ENCODE measurements at places on chromosomes 12 and 14.

DNA sequence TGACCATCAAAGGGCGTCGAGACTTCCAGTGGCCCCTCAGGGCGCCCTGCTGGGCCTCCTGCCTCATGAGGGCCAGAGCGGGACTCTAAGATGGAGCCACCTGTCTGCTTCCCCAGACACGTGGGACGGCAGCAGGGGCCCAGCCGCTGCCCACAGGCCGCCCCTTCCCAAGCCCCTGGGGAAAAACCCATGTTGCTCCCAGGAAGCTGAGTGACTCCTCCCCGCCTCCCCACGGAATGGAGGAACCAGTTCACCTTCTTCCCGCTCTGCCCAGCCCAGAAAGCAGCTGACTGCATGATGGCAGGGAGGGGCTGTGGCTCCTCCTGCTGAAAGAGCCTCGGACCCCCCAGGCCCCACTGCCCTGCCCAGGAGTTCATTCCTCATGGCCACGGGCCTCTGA lies 14.9 kb downstream of the RAB35 start:
- no peak for DNase-seq

- DNase-seq, result no peak
These were observed 721.3 kb upstream of the USP15 start for GRCh38 chr12:61538951-61539350.

GRCh38 chr12:98109266-98109665 lies 406.1 kb upstream of the TMPO start:
- DNase-seq, result no peak

- no peak for DNase-seq
These were observed 1178.0 kb downstream of the VRK1 start for GRCh38 chr14:97975216-97975615.

- no peak for DNase-seq
These were observed 119.3 kb downstream of the SOX5 start for GRCh38 chr12:23830210-23830609.

DNA sequence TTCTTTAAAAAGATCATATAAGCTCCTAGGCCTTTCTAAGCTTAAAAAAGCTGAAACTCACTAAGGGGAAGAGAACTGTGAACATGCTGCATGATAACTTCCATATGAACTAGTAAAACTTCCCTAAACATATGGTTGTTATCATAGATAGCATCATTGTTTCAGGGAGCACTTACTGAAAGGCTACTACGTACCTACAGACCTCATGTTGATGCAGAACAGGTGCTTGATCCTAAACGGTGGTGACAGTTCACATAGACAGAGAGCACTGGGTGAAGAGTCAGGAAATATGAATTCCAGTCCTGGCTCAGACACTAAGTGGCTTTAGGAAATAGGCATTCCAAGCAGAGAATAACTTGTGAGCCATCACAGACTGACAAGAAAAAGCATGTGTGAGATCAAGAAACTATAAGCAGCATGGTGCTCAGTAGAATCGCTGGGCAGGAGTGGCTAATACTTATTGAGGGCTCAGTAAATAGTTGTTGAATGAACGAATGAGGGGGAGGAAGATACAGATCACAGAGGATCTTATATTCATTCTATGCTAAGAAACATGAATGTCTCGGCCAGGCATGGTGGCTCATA lies 78.4 kb upstream of the NUDT4 start:
- DNase-seq, result no peak

- DNase-seq, result no peak
These were observed 1589.7 kb upstream of the FLRT2 start for GRCh38 chr14:83940253-83940652.

DNA sequence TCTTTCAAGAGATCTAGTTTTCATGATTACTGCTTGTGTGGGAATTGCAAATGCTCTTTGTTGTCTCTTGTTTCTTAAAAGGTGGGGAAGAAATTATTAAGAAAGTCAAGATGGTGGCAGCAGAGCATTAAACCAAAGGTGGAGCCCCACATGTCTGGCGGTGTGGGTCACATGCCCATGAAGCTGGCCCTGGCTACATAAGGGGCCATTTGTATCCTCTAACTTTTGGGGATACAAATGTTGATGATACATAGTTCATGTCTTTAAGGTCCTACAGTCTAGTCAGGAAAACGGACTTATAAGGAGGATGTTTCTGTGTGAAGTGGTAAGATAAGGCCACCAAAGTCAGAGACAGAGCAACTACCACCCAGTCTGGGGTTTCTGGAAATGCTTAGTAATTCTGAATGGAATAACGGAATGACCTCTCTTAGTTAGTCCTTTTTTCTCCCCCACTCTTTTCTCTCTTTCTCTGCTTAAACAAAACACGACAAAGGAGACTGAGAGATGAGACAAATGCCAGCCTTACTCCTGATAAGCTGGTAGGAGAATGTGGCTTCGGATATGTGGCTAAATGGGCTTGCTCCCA lies 39.9 kb upstream of the PTHLH start:
- no peak for DNase-seq

DNA sequence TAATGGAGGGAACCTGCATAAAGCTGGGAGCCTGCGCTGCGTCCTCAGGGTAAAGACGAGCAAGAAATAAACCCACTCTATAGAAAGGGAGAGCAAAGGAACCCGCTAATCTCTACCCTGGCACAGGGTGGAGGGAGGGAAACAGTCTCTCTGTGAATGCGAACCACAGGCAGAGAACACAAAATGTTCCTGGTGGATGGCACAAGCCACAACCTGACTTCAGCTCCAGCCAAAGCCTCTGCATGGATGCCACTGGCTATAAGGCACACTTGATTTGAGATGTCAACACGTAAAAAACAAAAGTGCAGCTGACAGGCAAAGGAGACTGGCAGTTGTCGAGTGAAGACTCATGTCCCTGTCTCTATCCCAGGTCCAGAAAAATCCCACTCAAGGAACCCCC lies 32.4 kb downstream of the CHGA start:
- no peak for DNase-seq

- DNase-seq, result no peak
These were observed 100.5 kb downstream of the PPM1H start for GRCh38 chr12:62834406-62834805.

GRCh38 chr12:101880769-101881168 lies 3.4 kb downstream of the DRAM1 start:
- DNase-seq, result no peak

- no peak for DNase-seq
These were observed 1.9 kb upstream of the ATP5MC2 start for GRCh38 chr12:53677800-53678148.

DNA sequence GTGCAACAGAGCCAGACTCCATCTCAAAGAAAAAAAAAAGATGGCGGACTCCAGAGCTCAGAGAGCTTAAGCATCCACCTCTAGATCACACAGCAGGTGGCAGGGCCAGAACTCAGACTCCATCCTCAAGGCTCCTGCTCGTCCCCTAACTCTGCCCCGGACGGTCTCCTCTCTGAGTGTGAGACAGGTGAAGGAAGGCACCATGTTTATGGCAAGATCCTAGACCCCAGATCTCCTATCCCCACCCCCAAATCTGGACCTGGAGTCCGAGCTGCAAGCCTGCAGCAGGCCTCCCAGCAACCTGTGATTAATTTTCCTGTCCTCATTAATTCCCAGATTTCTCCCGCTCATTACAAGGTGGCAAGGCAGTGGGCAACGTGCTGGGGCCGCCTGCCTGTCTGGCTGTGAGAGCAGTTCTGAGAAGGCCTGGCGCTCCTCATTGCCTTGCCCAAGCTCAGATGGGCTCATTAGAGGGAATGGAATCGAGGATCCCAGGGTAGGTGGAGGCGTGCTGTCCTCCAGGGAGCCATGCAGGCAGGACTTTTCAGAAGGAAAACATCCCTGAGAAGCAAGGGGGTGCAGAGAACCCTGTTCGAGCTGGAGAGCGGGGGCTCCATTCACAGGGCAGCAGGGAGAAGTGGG lies 296.6 kb upstream of the RTL1 start:
- DNase-seq, result no peak

GRCh38 chr12:119544765-119545625 lies 48.6 kb upstream of the TMEM233 start:
- DNase-seq, result peak; percentile 81

DNA sequence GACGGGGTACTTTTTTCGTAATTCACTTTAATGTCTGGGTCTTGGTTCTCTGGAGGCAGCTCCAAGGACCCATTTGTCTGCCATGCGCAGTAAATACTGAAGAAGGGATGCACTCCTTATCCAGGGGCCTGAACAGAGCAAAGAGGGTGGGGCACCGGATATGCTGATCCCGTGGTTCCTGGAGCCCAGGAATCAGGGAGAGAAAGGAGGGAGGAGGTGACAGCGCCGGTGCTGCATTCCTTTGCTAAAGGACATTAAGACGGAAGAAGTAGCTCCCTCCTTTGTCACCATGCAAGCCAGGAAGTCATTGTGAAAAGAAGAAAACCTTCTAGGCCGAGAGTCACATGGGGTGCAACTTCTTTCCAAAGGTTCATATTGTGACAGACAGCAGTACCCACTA lies 1057.7 kb downstream of the VRK1 start:
- no peak for DNase-seq

DNA sequence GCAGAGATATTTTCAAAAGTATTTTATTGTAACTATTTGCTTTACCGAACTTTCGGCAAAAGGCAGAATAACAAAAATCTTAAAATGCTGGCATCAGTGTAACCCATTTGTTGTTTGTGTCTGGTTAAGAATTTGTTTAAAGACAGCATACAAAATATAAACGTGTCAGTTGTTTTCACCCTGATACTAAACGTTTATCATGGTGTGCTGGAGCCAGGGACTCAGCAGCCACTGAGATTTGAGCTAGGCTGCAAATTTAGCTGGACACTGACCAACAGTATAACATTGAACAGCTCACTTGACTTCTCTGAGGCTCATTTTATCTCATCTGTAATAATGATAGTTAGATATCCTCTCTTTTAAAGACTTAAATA lies 183.7 kb downstream of the TMTC3 start:
- no peak for DNase-seq

- DNase-seq, result no peak
These were observed 7.1 kb downstream of the PTHLH start for GRCh38 chr12:27965411-27965810.

- DNase-seq, result no peak
These were observed 50.5 kb upstream of the PWP1 start for GRCh38 chr12:107635139-107635538.

GRCh38 chr12:42410340-42410739 lies 84.4 kb downstream of the PPHLN1 start:
- no peak for DNase-seq

DNA sequence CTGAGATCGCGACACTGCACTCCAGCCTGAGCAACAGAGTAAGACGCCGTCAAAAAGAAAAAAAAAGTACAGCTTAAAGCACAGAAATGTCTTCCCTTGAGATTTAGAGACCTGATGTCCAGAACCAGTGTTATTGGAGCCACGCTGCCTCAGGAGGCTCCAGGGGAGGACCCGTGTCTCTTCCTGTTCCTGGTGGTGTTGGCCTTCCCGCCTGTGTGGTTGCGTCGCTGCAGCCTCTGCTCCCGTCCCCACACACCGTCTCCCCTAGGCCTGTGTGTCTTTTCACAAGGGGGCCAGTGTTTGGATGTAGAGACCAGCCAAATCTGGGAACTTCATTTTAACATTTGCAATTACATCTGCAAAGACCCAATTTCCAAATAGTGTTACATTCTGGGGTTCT lies 8.6 kb upstream of the FBRSL1 start:
- DNase-seq, result no peak

GRCh38 chr14:61703342-61704129 lies 8.2 kb downstream of the HIF1A start:
- DNase-seq, result no peak

DNA sequence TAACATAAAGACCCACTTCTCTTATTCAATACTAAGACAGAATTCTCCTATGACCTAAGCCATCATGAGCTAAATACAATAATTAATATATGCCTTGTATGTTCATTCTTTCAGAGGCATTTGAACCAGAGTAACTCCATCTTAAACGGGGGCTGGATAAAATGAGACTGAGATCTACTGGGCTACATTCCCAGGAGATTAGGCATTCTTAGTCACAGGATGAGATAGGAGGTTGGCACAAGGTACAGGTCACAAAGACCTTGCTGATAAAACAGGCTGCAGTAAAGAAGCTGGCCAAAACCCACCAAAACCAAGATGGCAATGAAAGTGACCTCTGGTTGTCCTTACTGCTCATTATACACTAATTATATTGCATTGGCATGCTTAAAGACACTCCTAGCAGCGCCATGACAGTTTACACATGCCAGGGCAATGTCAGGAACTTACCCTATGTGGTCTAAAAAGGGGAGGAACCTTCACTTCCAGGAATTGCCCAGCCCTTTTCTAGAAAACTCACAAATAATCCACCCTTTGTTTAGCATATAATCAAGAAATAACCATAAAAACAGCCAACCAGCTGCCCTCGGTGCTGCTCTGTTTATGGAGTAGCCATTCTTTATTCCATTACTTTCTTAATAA lies 260.7 kb downstream of the SSPN start:
- DNase-seq, result no peak

GRCh38 chr12:131487388-131488124 lies 223.3 kb upstream of the SFSWAP start:
- DNase-seq, result no peak

DNA sequence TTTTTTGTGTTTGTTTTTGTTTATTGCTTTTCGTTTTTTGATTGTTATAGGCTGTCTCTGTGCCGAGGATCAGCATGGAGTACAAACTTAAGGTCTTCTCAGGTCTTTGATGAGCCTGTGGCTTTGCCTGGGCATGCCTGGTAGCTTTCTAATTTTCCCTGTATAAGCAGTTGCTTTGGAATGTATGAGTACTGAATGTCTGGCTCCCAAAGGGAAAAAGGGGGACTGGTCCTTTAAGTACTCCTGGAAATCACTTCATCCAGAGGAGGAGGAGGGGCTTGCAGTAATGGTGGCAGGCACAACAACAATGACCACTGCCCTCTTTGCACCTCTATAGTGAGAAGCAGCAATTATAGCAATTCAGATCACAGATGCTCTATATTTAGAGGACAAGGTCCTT lies 67.6 kb upstream of the TTC7B start:
- DNase-seq, result no peak

- no peak for DNase-seq
These were observed 258.1 kb downstream of the DPY19L2 start for GRCh38 chr12:63410197-63410596.

DNA sequence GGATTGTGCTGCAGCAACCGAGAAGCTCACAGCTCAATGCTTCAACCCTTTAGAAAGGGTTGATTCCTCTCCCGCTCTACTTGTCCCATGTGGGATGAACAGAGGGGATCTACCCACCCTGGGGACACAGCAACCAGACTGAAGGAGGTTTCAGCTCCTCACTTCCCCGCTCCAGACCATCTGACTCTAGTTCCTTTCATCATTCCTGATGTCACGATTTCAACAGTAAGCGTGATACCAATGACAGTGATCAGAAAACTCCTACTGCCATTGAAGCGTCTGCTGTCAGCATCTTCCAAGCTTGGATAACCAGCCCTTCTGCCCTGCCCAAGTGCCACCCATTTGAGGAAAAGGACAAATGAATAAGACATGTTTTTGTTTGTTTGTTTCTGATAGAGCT lies 14.3 kb downstream of the SERPINA1 start:
- no peak for DNase-seq

DNA sequence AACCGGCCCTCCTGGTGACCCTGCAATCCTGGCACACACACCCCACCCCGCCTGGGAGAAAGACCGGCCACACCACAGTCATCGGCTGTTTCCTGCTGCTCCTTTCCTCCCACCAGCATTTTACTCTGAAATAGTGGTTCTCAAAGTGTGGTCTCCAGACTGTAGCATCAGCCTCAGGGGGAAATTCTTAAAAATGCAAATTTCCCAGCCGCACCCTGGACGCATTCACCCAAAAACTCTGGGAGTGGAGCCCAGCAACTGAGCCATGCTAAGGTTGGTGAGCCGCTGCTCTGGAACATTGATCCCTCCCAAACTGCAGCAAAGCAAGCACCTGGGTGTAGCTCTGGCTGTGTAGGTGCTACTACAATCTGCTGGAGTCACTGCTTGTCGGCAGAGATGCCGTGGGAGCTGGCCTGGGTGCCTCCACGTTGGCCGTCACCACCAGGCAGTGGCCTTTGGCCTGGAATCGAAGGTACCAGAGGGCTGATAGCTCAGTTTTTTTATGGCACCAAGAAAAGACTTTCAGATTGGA lies 38.4 kb upstream of the BCL2L14 start:
- no peak for DNase-seq
